ENCODE measurements at places on chromosomes 3 and 15.

- DNase-seq, result peak; percentile 33
Observed at GRCh38 chr3:24830230-24831152, 335.8 kb upstream of the THRB start.

DNA sequence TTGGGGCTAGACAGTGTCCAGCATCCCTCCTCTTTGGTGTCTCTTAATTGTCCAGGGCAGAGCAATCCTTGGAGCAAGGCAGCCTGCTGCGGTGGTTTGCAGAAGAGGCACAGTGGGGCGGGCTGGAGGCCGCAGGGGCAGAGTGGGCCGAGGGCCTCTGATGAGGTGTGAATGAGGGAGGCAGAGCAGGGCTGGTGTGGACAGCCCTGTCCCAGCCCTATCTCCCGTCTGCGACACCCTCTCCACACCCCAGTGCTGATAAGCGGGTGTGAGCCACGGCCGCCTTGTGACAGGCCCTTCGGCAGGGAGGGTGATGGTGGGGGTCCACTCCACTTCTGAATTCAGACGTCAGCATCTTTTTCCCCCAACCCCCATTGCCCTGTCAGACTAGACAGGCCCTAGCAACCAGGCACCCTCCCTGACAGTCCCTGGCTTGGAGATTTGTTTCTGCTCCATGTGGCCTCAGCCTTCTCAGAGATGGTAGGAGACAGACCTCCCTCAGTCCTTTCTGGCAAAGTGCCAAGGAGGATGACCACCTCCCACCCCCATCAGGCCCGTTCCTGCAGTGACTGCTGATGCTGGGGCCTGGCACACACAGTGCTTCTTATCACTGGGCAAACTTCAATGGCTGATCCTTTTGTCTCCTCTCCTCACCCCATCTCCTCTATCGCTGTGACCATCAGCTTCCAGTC, 37.3 kb downstream of the EXOG start:
- DNase-seq, result no peak

DNA sequence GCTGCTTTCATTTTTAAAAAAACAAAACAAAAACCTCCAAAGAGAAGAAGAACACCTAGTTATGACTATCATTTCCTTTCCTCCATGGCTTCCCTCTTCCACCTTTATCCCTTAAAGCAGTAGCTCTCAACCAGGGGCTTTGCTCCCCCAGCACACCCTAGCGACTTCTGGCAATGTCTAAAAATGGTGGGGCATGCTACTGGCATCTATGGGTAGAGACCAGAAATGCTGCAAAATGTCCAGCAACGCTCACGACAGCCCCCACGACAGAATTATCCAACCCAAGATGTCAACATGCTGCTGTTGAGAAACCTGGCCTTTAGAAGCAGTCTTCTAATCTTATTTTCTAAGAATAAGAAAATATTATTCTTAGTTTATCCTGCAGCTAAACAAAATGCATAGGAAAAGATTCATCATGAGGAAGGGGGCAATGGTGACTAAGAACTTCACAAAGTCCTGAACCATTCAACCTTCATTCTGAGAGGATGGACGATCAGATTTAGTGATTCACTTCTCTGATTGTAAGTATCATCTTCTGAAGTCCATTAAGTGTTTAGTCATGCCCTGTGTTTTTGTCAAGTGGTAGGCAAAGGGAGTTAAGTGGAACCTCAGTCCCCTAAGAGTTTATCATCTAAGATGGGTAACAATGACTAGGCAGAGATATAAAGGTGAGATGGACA, 81.7 kb downstream of the CCNL1 start:
- DNase-seq, result no peak

DNA sequence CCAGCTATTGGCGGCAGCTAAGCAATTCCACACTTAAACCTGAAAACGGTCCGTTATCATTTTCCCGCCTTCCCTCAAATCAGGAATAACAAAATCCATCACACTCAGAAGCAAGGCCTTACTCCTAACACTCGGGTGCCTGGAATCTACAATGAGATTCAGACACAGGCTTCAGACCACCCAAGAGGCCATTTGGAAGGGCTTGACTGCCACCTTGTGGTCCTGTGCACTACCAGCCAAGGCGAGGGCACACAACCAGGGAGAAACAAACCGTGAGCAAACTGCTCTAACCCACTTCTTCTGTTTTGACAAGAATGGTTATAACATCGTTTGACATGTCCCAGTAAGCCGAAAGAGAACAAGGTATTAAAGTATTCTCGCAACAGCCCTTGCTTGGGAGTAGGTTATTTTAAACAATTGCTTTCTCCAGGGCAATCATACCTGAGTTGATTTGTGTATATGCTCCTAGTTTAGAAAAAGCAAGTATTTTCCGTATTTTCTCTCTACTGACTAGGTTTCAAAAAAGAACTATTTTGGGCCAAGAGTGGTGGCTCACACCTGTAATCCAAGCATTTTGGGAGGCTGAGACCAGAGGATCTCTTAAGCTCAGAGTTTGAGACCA, 40.1 kb upstream of the TAFA4 start:
- peak; percentile 80 for DNase-seq

DNA sequence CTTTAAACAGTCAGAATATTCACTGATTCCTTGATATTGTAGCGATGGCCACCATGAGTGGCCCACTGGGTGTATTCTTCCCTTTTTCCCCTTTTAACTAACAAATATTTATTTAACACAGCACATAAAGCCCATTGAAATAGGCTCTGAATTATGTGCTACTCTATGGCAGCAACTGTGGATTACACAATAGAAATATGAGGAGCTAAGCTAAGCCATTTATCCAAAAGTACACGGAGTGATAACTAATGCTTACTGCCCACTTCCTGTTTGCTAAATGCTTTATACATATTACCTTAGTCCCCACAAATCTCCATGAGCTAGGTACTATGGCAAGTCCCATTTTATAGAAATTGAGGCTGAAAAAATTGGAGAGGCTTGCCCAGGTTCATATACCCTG, 17.9 kb downstream of the ILDR1 start:
- no peak for DNase-seq
